A549 treated with CpdA at 1 μM for 4 hours (cell line): ENCODE measurements at places on chromosomes 2 and 18. TPM values are rescaled to one million over a fixed set of nuclear protein-coding genes. Genes with fewer than 3 reads are reported as not detected.

Gene SMC6
- total RNA-seq: 23.1 to 41.7 TPM (median 29.6 TPM) in 5 replicates

Gene SERTAD2
- total RNA-seq: 12.0 to 15.7 TPM (median 14.9 TPM) in 5 replicates

Gene RAPH1
- 4.4 to 6.7 TPM (median 5.4 TPM) in 5 replicates for total RNA-seq

Gene C2orf74
- total RNA-seq: 15.9 to 23.9 TPM (median 16.7 TPM) in 5 replicates

Gene GREB1L
- total RNA-seq: 1.3 to 2.6 TPM (median 2.1 TPM) in 5 replicates

Gene NOL4
- not detected in 5 replicates for total RNA-seq

Gene SPHKAP
- not detected in 5 replicates for total RNA-seq

Gene TMEM200C
- not detected in 5 replicates for total RNA-seq

Gene ATP6V1C2
- 0.26 to 1.2 TPM (median 0.49 TPM) in 5 replicates for total RNA-seq

Gene SERPINB13
- total RNA-seq: not detected in 5 replicates

Gene DOK1
- total RNA-seq: 3.5 to 5.9 TPM (median 4.2 TPM) in 5 replicates

Gene DNAJC5G
- not detected in 5 replicates for total RNA-seq

Gene ETAA1
- total RNA-seq: 8.4 to 11.2 TPM (median 9.2 TPM) in 5 replicates

Gene BMPR2
- 10.7 to 17.7 TPM (median 15.2 TPM) in 5 replicates for total RNA-seq

Gene GNLY
- 0.17 to 0.49 TPM in 2 of 5 replicates, not detected in the others for total RNA-seq

Gene IL1F10
- total RNA-seq: not detected in 5 replicates

Gene EFEMP1
- total RNA-seq: 30.5 to 60.6 TPM (median 41.0 TPM) in 5 replicates

Gene HOXD11
- total RNA-seq: 6.1 to 8.3 TPM (median 6.6 TPM) in 5 replicates

Gene MYOM1
- 0.11 to 0.26 TPM (median 0.16 TPM) in 5 replicates for total RNA-seq

Gene GPBAR1
- total RNA-seq: 0.07 to 0.17 TPM (median 0.15 TPM) in 5 replicates

Gene DSC2
- 0.98 to 1.5 TPM (median 1.2 TPM) in 5 replicates for total RNA-seq
